Pancreas (tissue), 10 donors: ENCODE measurements at places on chromosomes 4 and X. TPM values are rescaled to one million over a fixed set of nuclear protein-coding genes. Genes with fewer than 3 reads are reported as not detected.

OTUD6A gene
- total RNA-seq: not detected

TAF7L gene
- total RNA-seq: not detected

GRCh38 chr4:120673696-120674095, 248.8 kb downstream of the PRDM5 start:
- no peak overlapping the region for H3K27ac ChIP-seq
- no peak overlapping the region for H3K4me3 ChIP-seq
- H3K4me1 ChIP-seq: no peaks in the 10 kb centered on the region
- no peaks in the 10 kb centered on the region for H3K27me3 ChIP-seq

DNA sequence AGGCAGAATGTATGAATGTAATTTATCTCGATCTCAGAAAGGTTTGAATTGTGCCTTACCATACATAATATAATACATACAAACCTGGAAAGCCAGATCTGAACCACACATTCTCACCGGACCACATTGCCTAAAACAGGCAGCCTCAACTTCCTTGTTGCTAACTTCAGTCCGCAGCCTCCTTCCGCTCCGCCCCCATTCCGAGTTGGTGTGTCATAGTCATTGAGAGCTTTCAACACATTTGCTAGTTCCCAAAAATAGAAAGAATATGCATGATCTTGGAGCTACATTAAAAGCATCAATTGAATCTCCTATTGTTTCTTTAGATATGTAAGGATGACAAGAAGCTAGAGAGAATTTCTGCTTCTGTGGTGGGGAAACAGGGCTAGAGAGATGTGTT, 127.2 kb downstream of the ARHGEF9 start:
- DNase-seq: no peak
- H3K27me3 ChIP-seq: no peaks in the 10 kb centered on the region
- no peak overlapping the region for H3K4me3 ChIP-seq
- no peak overlapping the region for H3K27ac ChIP-seq

- no peak for DNase-seq
- H3K4me3 ChIP-seq: no peak overlapping the region
- H3K27ac ChIP-seq: no peak overlapping the region
- H3K27me3 ChIP-seq: no peaks in the 10 kb centered on the region
Measured at GRCh38 chr4:124790471-124790870, 77.9 kb upstream of the ANKRD50 start.

- no peak for DNase-seq
- H3K4me1 ChIP-seq: peaks cover 13% of the 10 kb centered on the region
- H3K4me3 ChIP-seq: no peak overlapping the region
- no peaks in the 10 kb centered on the region for H3K36me3 ChIP-seq
Measured at GRCh38 chr4:53421791-53422190, 44.4 kb downstream of the FIP1L1 start.

FREM3 gene
- not detected for total RNA-seq

GRCh38 chrX:150456941-150457340, 93.8 kb downstream of the MAMLD1 start:
- H3K36me3 ChIP-seq: no peaks in the 10 kb centered on the region
- no peak for DNase-seq
- H3K27ac ChIP-seq: no peak overlapping the region
- no peak overlapping the region for H3K4me3 ChIP-seq

S100G gene
- not detected for total RNA-seq

NSUN7 gene
- 6.5 TPM for total RNA-seq

- no peak for DNase-seq
- H3K4me3 ChIP-seq: no peak overlapping the region
- H3K27ac ChIP-seq: no peak overlapping the region
- no peaks in the 10 kb centered on the region for H3K36me3 ChIP-seq
- H3K27me3 ChIP-seq: no peaks in the 10 kb centered on the region
Measured at GRCh38 chr4:148396986-148397673, 45.1 kb downstream of the NR3C2 start.

ODAPH gene
- total RNA-seq: not detected

- H3K27ac ChIP-seq: no peak overlapping the region
- H3K4me3 ChIP-seq: no peak overlapping the region
- no peaks in the 10 kb centered on the region for H3K27me3 ChIP-seq
Measured at GRCh38 chr4:79898055-79898454, 175.0 kb downstream of the ANTXR2 start.
